ENCODE measurements at places on chromosomes 2 and 18.

DNA sequence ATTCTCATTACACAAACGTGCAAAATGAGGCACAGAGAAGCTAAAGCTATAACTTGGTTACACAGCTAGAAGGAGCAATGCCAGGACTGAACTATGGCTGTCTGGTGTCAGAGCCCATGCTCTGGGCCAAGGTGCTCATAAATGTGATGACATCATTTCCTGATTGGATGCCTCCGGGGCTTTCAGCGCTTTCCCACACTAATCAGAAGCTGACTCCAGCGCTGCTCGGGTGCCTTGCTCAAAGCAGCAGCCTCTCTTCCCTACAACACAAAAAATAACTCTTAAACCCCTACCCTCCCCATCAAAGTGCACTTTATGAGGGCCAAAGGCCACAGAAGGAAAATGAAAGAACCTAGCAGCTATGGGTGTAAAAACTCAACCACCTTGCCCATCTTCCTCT is 90.7 kb downstream of the STK39 start:
- no peak for DNase-seq

- no peak for DNase-seq
These were observed 15.9 kb downstream of the SCG2 start for GRCh38 chr2:223586261-223586660.

GRCh38 chr2:54952425-54952824 is 97.8 kb downstream of the RTN4 start:
- no peak for DNase-seq

GRCh38 chr2:152298754-152299153 is 36.2 kb upstream of the FMNL2 start:
- no peak for DNase-seq

GRCh38 chr2:163719331-163719730 is 16.5 kb downstream of the FIGN start:
- DNase-seq, result no peak

DNA sequence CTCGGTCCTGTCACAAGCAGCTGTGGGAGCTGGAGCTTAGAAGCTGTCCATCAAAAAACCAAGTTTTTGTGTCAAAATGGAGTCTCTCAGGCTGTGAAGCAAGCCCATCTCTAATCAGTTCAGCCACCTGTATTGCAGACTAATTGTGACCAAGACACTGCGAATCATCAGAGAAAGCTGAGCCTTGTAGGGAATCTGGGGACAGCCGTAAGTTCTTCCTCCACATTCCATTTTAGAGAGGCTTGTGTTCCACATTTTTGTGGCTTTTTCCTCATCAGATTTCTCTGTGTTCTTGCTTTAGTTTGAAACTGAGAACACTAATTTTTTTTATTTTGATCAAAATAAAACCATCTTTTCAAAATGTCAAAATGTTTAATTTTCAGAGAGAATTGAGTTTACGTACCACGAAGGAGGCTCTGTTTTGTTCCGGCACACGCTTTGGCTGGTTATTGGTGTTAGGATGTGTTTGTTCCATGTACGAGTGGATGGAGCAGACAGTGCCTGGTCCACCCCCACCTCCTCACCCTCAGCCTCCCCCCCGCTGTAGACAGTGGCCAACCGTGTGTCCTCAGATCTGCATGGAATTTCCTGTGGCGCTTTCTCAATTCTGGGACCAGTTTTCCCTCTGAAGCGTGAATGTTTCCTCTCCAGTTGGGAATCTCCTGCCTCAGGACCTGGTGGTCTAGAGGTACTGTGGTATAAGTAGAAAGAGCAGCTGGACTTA is 140.8 kb downstream of the AGAP1 start:
- no peak for DNase-seq

DNA sequence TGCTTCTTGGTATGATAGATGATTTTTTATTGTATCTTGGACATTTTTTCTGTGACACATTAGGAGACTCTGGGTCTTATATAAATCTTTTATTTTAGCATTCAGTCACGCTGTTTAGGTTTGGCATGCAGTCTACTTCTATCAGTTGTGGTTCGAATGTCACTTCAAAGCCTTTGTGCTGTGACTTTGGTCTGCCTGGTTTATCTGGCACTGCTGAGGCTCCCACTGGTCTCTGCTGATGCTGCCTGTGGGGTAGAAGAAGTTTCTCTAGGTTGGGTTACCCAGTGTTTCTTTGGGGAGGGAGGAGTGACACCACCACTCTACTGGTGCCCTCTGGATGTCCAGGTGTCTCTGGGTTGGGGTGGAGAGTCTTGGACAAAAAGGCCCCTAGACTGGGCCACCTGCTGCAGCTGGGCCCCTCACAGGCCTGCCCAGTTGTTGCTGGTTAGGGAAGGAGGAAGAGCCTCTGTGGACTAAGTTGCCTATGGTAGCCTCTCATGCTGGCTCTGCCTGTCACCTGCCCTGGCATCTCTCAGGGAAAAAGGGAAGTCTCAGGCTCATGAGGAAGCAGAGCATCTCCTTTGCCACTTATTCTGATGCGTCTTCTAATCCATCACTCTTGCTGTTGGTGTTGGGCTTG is 115.4 kb upstream of the HS6ST1 start:
- DNase-seq, result no peak

DNA sequence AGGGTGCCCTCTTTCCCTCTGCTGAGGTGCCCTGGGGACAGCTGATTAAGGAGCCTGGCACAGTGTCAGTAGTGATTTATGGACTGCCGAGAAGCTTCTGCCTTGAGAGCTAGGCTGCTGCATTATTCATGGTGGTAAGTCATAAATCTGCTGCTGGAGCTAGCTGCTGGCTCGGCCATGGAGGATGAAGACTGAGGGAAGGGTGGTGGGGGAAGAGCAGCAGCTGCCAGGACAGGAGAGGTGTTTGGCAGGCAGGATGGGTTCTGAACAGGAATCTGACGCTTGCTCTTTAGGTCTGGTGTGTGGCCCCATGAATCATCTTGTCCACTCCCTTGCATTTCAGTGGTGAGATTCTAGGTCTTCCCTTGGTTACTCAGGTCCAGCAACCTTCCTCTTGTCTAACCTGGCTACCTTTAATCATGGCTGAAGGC is 296.3 kb downstream of the DYSF start:
- DNase-seq, result no peak

- DNase-seq, result no peak
These were observed 108.1 kb downstream of the PRPF40A start for GRCh38 chr2:152609154-152609553.

GRCh38 chr2:85935170-85935745 is 46.5 kb upstream of the ST3GAL5 start:
- DNase-seq, result no peak

DNA sequence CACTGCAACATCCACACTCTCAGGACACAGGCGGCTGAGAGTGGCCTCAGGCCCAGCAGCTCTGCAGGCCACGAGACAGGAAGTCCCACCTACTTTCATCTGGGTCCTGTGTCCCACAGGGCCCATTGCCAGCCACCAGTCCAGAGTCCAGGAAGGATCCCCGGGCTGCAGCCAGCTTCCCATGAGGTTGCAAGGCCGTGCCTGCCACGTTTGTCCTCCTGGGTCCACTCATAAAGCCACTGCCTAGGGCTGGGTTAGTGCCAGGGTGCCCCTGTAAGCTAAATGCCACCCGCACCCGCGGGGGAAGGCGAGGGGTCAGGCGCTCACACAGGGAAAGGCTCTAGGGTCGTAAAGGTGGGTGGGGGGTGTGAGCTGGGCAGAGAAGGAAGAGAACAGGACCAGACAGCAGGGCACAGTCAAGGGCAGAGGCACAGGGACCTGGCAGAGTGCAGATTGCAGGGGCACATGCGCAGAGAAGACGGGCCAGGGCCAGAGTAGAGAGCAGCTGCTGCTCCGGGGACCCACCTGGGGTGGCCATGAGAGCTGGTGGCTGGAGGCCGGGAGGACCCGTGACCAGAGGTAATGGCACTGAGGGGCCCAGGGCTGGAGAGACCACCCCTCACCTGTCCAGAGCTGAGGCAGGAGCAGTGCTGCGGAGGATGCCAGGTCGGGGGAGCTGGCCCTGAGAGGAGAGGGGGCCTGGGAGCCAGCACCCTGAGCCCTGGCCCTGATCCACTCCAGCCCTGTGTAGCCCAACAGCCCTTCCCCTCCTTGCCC is 8.0 kb downstream of the AGXT start:
- DNase-seq, result no peak

GRCh38 chr2:239387811-239388210 is 13.0 kb downstream of the HDAC4 start:
- no peak for DNase-seq

DNA sequence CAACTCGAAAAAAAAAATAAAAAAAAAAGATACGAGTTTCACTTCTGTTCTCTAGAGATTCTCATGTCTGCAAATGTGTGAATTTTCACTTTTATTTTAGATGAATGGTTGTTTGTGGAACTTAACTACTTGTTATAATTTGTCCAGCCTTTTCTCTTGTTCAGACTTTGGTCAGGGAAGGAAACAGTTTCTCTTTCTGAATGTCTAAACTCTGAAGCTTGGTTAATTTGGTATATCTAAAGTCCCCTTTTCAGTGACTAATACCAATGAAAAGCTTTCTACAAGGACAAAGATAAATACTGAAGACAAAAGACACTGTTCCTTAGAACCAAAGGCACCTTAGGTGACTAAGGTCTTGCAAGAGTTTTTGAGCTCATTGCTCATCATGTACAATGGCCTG is 144.4 kb upstream of the PIEZO2 start:
- no peak for DNase-seq

GRCh38 chr2:209570194-209570593 is 146.3 kb downstream of the MAP2 start:
- DNase-seq, result no peak

DNA sequence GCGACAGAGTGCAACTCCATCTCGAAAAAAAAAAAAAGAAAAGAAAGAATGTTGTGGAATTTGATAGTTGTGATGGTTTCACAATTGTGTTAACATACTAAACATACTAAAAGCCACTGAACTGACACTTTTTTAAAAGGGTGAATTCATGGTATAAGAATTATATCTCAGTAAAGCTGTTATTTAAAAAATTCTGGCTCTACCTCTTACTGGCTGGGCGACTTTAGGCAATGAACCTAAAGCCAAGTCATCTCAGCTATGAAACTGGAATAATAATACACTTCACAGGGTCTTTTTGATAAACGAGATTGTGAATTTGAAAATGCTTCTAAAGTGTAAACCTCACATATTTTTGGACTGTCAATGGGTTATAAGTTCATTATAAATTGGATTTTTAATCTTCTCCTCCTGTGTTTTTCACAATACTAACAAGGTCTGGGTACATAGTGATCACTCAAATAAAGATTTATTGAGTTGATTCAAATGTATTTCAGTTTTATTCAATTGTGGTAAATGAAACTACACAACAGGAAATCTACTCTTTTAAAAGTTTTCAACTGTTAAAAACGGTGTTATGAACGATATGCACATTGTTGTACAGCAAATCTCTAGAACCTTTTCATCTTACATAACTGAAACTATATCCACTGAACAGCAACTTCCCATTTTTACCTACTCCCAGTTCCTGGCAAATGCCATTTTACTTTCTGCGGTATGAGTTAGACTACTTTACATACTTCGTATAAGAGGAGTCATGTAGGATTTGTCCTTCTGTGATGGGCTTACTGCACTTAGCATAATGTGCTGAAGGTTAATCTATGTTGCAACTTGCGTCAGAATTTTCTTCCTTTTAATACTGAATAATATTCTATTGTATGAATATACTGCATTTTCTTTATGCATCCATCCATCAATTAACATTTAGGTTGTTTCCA is 43.0 kb upstream of the GTF2A1L start:
- no peak for DNase-seq

GRCh38 chr2:208488686-208489564 is 82.3 kb downstream of the PTH2R start:
- no peak for DNase-seq

DNA sequence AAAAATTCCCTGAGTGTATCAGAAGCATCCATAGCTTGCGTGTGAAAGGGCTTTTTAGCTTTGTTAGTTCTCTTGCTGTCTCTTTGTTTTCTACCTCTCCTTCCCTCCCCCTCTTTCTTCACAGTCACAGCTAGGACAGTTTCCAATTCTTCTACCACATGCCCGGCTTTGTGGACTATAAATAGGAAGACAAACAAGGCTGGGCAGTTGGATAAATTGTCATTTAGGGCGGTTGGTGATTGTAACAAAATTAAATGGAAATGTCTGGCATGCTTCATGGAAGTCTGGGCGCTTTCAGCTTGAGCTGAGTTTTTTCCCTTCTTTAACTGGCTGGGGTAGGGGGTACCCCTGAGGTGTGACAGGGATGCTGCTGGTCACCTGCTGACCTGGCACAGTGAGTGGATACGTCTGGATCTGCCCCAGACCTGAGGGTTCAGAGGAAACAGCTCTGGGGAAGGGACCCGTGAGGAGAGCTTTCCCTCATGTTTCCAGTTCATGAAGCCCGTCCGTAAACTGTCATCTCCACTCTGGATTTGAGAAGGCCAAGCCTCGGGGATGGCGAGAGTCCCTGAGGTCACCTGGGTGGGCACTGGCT is 29.0 kb upstream of the GIGYF2 start:
- DNase-seq, result no peak

GRCh38 chr2:109285244-109285651 is 156.2 kb downstream of the SH3RF3 start:
- no peak for DNase-seq

DNA sequence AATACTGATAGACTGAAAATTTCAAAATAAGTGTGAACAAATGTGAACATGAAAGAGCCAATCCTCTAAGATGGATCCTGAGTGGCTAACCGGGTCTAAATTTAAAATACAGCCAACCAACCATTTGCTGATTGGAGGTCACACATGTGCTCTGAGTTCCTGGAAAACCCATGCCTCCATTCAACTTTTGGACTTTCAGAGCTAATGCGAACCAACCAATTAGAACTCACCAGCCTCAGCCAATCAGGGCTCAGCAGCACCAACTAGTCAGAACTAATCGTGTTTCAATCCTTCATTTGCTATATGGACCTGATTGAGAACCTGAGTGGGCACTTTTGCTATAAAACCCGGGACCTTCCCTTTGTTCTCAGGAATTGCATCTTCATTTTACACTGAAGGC is 111.5 kb downstream of the MEP1B start:
- DNase-seq, result no peak

GRCh38 chr2:34652636-34653035 is 1053.5 kb upstream of the FAM98A start:
- DNase-seq, result no peak

- DNase-seq, result no peak
These were observed 136.4 kb downstream of the INHBB start for GRCh38 chr2:120482334-120482733.

- no peak for DNase-seq
These were observed 23.2 kb upstream of the KDM3A start for GRCh38 chr2:86417961-86418360.

GRCh38 chr2:9077691-9078090 is 74.2 kb upstream of the MBOAT2 start:
- DNase-seq, result no peak

DNA sequence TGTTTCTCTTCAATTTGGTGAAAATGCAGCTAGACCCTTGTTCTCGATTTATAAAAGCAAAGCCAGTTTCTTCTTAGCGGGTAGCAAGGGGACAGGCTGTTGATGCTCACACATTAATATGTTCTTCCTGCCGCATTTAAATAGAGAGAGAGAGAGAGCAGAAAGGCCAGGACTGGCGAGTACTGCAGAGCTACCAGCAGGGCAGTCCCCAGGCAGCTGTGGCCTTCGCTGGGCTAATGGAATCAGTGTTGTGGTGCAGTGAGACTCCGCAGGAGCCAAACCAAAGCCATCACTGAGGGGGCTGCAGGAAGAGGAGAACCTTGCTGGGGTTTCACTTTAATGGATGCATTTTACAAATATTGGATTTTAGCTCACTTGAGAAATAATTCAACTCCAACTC is 223.6 kb downstream of the ACTR3 start:
- DNase-seq, result no peak

All from activated T-cell treated with anti-CD3 and anti-CD28 coated beads, Interleukin-2, amount 50 U/mL, for 48 hours (primary cell).